ENCODE measurements at places on chromosomes 13 and 19. TPM values are rescaled to one million over a fixed set of nuclear protein-coding genes. Genes with fewer than 3 reads are reported as not detected.

Gene MIR17HG
- total RNA-seq, result 13.8 TPM

Gene CYP4F8
- total RNA-seq, result not detected

DNA sequence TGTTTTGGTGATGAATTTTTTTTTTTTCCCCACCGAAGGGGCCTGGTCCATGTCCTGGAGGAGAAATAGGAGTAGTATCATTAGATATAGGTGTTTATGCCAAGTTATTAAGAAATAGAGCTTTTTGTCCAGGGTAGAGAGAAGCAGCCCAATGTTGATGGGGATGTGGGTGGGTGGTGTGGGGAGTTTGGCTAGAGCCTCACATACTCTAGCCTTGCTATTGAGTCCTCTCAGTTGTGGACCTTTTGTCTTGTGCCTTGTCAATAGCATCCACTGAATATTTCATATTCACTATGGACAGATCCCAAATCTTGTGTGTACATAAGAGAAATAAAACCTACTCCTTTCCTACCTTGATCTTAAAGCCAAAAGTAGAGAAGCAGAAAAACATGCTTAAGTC, 134.0 kb downstream of the LMO7 start:
- no peaks in the 10 kb centered on the region for H3K36me3 ChIP-seq
- DNase-seq, result no peak
- H3K27ac ChIP-seq, result no peak overlapping the region
- H3K4me3 ChIP-seq, result no peak overlapping the region

- no peak for DNase-seq
- H3K4me3 ChIP-seq, result no peak overlapping the region
- no peak overlapping the region for H3K27ac ChIP-seq
- H3K27me3 ChIP-seq, result peaks cover 6% of the 10 kb centered on the region
- no peaks in the 10 kb centered on the region for H3K4me1 ChIP-seq
- H3K36me3 ChIP-seq, result no peaks in the 10 kb centered on the region
Observed at GRCh38 chr13:51237887-51238286, 15.7 kb downstream of the FAM124A start.

DNA sequence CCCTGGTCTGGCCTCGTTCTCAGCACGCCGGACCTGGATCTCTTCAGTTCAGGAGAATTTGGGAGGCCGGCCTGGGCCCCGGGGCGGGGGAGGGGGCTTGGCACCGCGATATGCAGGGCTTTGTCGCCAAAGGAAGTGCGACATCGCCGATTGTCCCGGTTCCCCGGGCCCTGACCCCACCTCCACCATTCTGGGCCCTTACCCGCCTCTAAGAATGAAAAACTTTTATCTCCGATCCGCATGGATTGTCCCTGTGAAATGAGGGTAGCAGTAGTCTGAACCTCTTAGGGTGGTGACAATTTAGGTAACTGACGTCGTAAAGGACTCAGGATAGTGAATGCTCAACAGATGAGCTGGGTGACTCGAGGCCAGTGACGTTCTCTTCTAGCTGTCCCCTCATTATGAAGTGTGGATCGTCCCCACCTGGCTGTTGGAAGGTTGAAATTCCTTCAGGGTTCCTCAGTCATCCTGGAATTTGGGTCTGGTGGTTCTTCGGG, 650 bp downstream of the DDA1 start:
- peak overlapping the region; percentile 93 for H3K27ac ChIP-seq
- no peak for DNase-seq
- no peaks in the 10 kb centered on the region for H3K27me3 ChIP-seq

GRCh38 chr19:22882797-22883196, 50.7 kb downstream of the ZNF723 start:
- H3K27ac ChIP-seq, result no peak overlapping the region
- no peaks in the 10 kb centered on the region for H3K27me3 ChIP-seq
- H3K4me3 ChIP-seq, result no peak overlapping the region
- H3K36me3 ChIP-seq, result peaks cover 1% of the 10 kb centered on the region
- no peak for DNase-seq

GRCh38 chr13:75639454-75639853, 3.3 kb downstream of the LMO7 start:
- H3K27me3 ChIP-seq, result peaks cover 47% of the 10 kb centered on the region
- no peak overlapping the region for H3K27ac ChIP-seq
- no peak for DNase-seq
- no peaks in the 10 kb centered on the region for H3K4me1 ChIP-seq
- no peaks in the 10 kb centered on the region for H3K36me3 ChIP-seq

GRCh38 chr19:48858984-48859710, 9.3 kb downstream of the PLEKHA4 start:
- no peak for DNase-seq
- H3K4me1 ChIP-seq, result no peaks in the 10 kb centered on the region
- H3K27me3 ChIP-seq, result no peaks in the 10 kb centered on the region
- no peak overlapping the region for H3K4me3 ChIP-seq
- H3K36me3 ChIP-seq, result no peaks in the 10 kb centered on the region

- H3K4me1 ChIP-seq, result peaks cover 32% of the 10 kb centered on the region
- H3K27me3 ChIP-seq, result peaks cover 96% of the 10 kb centered on the region
- H3K27ac ChIP-seq, result no peak overlapping the region
- peak overlapping the region; percentile 32 for H3K4me3 ChIP-seq
Observed at GRCh38 chr13:35474496-35475211, 1.8 kb downstream of the MAB21L1 start.

- DNase-seq, result no peak
- H3K27ac ChIP-seq, result no peak overlapping the region
- peaks cover 5% of the 10 kb centered on the region for H3K27me3 ChIP-seq
- H3K4me3 ChIP-seq, result no peak overlapping the region
- no peaks in the 10 kb centered on the region for H3K4me1 ChIP-seq
Observed at GRCh38 chr19:16721051-16721450, 1.4 kb downstream of the NWD1 start.

Gene FXYD1
- not detected for total RNA-seq

All from progenitor cell of endocrine pancreas (in vitro differentiated cells).